Stimulated activated naive CD4-positive, alpha-beta T cell (primary cell): ENCODE measurements at places on chromosomes 4 and X.
A peak's percentile ranks its signal among the peaks of the same experiment; 100 is the strongest.

DNA sequence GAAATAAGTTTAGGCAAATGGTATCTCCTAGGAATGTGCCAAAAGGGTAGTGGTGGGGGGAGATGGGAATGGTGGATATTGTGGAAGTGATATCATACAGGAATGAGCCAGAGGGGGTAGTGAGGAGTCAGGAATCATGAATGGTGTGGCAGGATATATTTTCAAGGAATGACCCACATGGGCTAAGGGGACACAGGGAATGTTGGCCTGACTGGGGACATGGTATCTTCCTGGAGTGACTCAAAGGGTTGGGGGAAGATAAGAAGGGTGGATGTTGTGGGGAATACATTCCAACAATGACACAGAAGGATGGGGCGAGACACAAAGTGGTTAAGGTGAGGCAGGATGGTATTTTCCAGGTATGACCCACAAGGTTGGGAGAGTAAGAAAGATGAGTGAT, 60.6 kb downstream of the MAOA start:
- DNase-seq, result no peak

GRCh38 chrX:110614596-110614995, 181.0 kb downstream of the CHRDL1 start:
- no peak for DNase-seq

GRCh38 chr4:89024051-89024675, 32.8 kb downstream of the FAM13A start:
- DNase-seq, result peak; percentile 9

- DNase-seq, result no peak
These were observed 40.3 kb upstream of the ATXN3L start for GRCh38 chrX:13360146-13360545.

DNA sequence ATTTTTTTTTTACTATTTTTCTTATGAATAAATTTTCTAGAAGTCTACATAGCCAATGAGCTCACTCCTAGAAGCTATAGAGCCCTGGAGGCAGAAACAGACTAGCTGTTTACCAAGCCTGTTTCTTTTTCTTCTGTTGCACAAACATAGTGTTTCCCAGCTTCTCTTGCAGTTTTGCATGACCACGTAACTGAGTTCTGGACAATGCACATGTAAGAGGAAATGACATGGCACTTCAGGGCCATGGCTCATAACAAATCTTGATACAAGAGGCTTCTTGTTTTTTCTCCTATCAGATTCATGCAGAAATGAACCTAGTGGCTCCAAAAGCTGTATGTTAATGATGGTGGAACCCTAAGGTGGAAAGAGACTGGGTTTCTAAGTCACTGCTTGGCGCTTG, 127.4 kb downstream of the ZNF330 start:
- no peak for DNase-seq

DNA sequence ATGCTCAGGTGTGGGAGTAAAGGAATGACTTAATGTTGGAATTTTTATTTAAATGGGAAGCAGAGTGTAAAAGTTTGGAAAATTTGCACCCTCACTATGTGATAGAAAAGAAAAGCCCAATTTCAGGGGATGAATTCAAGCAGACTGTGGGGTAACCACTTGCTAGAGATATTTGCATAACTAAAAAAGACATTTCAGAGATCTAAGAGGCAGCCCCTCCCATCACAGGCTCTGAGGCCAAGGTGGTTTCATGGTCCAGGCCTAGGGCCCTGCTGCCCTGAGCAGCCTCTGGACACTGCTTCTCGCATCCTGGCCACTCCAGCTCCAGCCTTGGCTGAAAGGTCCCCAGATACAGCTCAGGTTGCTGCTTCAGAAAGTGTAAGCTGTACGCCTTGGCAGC, 5.9 kb upstream of the XPNPEP2 start:
- DNase-seq, result no peak

- DNase-seq, result no peak
These were observed 2.5 kb upstream of the PPP2R2C start for GRCh38 chr4:6474705-6475457.

GRCh38 chr4:137967480-137968190, 274.5 kb downstream of the SLC7A11 start:
- no peak for DNase-seq

DNA sequence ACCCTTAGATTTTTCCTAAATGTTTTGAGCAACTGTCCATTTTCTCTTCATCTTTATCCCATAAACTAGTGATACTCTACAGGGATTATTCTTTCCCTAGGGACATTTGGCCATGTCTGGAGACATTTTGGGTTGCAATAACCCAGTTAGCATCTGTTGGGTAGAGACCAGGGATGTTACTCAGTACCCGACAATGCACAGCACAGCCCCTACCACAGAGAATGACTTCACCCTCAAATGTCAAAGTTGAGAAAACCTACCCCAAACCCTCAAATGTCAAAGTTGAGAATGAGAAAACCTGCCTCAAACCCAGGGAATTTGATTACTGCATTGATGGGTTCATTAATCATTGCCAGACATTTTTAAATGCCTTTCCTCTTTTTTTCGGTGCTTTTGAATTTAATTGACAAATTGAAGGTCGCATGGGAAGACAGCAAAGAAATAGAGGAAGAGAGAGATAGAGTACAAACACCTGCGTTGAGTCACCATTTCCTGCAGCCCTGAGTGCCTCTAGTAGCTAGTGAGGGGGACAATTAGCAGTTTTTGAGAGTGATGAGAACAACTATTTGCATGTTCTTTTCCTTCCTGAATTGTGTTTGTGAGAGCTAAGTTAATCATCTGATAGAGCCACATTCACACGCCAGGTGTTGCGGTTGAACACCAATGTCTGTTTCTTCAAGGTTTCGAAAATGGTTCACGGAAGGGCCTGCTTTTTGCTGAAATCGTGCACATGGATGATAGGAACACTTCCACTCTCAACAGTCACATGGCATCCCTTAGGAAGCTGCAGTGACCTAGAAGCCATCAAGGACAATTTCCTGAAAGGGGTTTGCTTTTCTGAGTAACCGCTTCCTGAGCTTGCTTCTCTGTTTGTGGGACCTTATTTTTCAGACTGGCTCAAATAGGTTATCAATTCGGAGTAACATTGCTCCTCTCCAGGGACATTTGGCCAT, 203.9 kb upstream of the VCX3A start:
- no peak for DNase-seq

- DNase-seq, result no peak
These were observed 12.8 kb upstream of the SAP30 start for GRCh38 chr4:173357939-173358338.

DNA sequence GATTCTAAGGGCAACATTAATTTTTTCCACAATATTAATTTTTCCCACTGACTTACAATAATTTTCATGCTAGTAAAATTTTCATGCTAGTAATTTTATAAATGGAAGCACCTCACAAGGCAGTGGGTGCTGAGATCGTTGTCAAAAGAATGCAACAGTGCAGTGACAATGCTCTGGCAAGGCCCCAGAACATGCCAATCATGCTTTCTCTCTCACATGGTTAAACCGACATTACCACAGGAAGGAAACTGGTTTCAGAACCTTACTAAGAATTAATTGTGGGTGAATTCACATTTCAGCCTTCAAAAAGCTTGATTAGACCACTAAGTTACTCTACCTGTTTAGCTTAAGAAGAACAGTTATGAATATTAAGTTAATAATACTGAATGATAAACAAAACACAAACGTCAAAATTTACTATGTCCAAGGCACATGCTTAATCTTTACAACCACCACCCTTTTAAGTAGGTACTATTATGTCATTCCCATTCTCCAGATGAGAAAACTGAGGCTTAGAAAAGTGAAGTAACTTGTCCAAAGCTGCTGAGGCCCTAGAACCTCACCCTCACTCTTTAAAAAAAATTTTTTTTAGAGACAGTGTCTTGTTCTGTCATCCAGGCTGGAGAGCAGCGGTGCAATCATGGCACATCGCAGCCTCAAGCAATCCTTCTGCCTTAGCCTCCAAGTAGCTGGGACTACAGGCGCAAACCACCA, 10.0 kb upstream of the OPHN1 start:
- peak; percentile 3 for DNase-seq

- no peak for DNase-seq
These were observed 200.0 kb upstream of the MAD2L1 start for GRCh38 chr4:120266602-120267001.

DNA sequence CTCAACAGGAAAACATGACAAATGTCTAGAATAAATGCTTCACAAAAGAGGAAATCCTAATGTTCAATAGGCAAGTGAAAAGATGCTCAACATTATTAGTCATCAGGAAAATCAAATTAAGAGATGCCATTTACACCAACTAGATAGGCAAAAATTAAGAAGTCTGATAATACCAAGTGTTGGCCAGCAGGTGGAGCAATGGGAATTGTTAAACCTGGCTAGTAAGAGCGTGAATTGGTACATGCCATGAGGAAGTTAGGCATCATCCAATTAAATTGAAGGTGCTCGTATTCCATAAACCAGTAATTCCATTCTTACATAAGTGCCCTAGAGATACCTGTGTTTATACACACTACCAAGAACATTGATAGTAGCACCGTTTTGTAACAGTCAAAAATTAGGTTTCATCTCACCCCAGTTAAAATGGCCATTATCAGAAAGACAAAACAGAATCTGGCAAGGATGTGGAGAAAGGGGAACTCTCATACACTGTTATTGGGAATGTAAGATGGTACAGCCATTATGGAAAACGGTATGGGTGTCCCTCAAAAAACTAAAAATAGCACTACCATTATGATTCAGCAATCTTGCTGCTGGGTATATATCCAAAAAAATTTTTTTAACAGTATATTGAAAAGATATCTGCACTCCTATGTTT, 14.0 kb upstream of the ZCCHC18 start:
- DNase-seq, result peak; percentile 66

GRCh38 chr4:40515037-40515397, 114.6 kb downstream of the RBM47 start:
- DNase-seq, result no peak

GRCh38 chr4:78520808-78521226, 30.8 kb upstream of the ANXA3 start:
- no peak for DNase-seq

- DNase-seq, result no peak
These were observed 9.9 kb downstream of the TACC3 start for GRCh38 chr4:1731180-1731579.

GRCh38 chrX:76076124-76076523, 96.7 kb upstream of the PBDC1 start:
- DNase-seq, result no peak

DNA sequence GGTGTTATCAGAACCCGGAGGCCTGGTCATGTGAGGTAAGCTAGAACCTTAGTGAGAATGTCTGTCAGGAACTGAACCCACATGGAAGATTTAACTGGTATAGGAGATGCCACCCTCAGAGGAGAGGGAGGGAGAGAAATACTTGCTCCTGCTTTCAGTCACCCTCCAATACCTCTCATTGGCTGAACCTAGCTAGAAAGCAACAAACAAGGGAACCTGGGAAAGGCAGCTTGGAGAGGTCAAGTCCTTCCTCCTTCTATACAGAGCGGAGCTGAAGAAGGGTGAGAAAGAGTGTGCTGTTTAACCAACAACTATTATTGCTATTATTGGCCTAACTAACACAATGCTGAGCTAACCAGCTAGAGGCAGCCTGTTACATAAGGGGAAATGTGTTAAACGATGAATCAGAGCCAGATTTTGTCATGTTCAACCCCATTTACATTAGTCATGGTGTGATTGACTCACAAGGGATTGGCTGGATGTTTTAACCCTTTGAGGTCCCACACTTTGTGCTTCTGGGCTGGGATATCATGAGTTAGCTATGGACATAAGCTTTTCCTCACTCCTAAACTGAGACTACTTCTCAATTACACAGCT, 96.5 kb upstream of the ESX1 start:
- no peak for DNase-seq
